ENCODE measurements at places on chromosomes 1 and 21.
A peak's percentile ranks its signal among the peaks of the same experiment; 100 is the strongest.

- DNase-seq = no peak
These were observed 40.7 kb upstream of the COL6A2 start for GRCh38 chr21:46057111-46057709.

GRCh38 chr1:117527566-117528102 is 78.2 kb upstream of the TENT5C start:
- DNase-seq = no peak

GRCh38 chr1:203057911-203058675 is 27.7 kb downstream of the MYOG start:
- DNase-seq = no peak

DNA sequence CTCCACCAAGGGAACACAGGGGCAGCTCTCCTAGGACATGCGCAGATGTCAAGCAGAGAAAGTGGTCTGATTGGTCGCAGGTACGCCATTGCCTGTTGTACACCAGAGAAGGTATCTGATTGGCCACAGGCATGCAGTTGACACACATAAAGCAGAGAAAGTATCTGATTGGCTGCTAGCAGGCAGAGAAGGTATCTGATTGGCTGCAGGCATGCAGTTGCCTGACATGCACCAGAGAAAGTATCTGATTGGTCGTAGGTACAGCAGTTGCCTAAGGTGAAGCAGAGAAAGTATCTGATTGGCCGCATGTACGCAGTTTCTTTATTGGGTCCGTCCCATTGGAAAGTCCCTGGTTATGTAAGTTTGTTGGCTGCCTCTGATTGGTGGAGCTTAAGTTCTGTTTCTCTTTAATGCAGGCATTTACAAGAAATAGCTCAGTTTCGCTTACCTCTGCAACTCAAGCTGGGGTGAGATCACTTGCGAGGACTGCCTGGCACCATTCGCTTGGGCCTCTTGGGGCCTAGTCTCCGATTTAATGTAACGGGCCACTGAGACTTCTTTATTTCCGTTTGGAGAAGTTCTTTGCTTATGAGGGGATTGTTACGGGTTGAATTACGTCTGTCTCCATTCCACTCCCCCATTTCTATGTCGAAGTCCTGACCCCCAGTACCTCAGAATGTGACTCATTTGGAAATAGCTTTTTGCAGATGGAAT is 74.2 kb downstream of the SIK1 start:
- DNase-seq = no peak

- DNase-seq = no peak
These were observed 5.9 kb downstream of the ZDHHC18 start for GRCh38 chr1:26832249-26832960.

GRCh38 chr1:159077120-159077961 is 775 bp upstream of the AIM2 start:
- DNase-seq = peak; percentile 85

- DNase-seq = no peak
These were observed 73.1 kb downstream of the TNFSF4 start for GRCh38 chr1:173134029-173134428.

DNA sequence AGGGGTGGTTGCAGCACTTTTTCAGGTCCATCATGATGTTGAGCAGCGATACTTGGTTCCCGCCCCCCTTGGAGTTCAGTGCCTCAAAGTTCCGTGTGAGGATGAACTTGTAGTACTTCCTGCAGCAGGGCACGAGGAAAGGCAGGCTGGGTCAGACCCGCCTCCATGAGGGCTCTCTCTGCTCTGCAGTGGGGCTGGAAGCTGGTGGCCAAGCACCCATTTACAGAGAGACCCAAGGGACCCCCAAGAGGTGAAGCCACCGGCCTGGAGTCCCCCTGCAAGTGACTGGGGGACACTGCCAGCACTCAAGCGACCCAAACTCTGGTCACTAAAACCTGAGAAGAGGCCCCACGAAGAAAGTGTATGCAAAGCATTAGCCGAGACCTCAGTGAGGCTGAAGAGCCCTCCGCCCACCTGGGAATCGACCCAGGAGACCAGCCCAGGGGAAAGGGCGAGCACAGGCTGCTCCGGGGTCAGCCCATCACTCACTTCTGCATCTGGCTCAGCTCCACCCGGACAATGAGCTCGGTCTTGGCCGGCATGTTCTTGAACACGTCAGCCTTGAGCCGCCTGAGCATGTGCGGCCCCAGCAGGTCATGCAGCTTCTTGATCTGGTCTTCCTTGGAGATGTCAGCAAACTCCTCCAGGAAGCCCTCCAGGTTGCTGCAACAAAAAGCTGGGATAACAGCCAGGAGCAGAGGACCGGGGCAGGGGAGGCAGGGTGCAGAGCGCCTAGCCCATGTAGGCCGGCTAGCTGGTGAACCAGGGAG is 45.2 kb downstream of the CHD5 start:
- DNase-seq = no peak

DNA sequence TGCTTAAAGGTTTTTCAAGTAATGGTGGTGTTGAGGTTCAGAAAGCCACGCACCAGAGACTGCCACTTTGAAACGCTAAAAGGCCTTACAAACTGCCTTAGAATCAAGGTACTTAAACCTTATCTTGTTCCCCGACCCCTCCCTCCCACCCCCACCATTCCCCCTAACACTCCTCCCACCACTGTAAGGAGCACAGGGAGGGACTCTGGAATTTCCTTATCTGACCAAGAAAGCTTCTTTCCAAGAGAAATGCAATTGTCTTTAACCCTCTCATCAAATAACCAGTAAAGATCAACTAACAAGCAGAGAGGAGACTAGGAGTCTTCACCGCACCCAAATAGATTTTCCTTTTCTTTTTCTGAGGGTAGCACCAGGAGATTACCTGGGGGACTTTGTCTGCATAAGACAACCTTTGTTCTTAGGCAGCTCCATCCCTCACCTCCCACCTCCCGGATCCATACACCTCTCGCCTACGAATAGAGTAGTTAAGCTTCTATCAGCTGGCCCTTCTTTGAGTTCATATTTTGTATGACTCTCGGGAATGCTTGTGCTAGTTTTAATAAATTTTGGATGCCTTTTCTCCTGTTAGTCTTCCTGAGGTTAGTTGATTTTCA is 137.7 kb upstream of the ADGRL2 start:
- no peak for DNase-seq

- DNase-seq = no peak
These were observed 21.2 kb downstream of the SESN2 start for GRCh38 chr1:28280501-28280900.

GRCh38 chr21:45248893-45249381 is 38.8 kb downstream of the POFUT2 start:
- DNase-seq = no peak

DNA sequence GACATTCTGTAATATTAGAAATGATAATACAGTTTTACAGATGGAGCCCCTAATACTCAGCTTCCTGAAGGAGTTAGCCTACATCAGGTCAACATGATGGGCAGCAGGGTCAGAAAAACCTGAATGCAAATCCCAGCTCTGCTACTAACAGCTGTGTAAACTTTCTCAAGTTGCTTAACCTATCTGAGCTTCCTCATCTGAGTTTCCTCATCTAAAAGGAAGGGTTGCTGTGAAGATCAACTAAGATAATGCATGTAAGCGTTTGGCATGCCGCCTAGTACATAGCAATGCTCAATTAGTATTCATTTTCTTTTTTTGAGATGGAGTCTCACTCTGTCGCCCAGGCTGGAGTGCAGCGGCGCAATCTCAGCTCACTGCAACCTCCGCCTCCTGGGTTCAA is 18.4 kb upstream of the DESI2 start:
- no peak for DNase-seq

DNA sequence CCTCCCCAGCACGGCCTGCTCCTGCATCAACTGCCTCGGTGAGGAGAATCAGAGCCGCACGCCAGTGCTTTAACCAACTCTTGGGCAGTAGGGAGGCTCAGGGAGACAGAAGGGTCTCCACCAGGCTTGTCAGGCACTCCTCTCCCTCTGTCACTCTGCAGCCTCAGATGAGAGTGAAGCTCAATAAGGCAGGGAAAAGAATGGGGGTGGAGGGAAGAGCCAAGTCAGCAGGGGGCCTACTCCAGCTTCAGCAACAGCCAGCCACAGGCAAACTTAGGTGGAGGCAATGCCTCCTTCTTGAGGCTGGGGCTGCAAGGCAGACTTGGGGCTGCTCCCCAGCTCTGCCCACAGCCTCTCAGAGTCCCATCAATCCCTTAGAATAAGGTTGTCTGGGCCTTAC is 51.8 kb upstream of the A3GALT2 start:
- no peak for DNase-seq

- no peak for DNase-seq
These were observed 7.0 kb downstream of the TAS1R2 start for GRCh38 chr1:18852501-18852900.

- no peak for DNase-seq
These were observed at the start of gene B4GALT2 for GRCh38 chr1:43978551-43979260. TSS of gene B4GALT2 (plus strand) at chr1:43979210. CDS start at chr1:43981161, 1,951 bp downstream.

DNA sequence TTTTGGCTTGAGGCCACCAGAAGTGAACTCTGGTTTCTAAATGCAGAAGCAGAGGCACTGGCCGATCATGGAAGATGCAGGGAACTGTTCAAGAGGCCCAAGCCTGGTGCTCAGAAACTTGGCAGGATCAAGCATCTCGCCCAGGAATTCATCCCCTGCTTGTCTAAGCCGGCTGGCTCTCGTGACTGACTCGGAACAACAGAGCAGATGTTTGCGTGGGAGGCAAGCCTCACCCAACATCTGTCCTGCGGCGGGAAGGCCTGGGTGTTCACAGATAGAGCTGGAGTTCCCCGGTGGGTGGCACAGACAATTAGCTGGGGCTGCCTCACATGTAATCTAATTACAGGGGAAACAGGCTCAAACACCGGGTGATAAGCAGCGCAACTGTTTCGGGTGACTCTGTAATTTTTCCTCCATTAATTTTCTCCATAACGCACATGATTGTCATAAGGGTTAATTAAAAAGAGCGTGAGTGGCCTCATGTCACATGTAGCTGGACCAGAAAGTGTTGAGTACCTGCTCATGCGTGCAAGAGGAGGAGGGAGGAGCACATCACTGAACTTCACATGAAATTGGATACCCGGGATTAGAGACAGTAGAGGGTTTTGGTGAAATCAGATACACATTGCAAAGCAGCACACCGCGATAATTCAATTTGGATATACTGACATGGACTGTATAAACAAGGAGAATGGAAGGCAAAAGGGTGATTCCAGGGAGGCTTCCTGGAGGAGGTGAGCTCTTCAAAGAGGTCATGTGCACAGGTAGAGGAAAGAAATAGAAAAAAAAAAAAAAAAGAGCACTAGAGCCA is 180.0 kb downstream of the ETS2 start:
- no peak for DNase-seq

GRCh38 chr1:66947267-66947666 is 22.5 kb downstream of the MIER1 start:
- DNase-seq = no peak

- DNase-seq = no peak
These were observed 22.2 kb downstream of the SLC9C2 start for GRCh38 chr1:173580658-173581057.
